ENCODE measurements at places on chromosomes 11 and 22. TPM values are rescaled to one million over a fixed set of nuclear protein-coding genes. Genes with fewer than 3 reads are reported as not detected.

The ACR gene
- 0.07 TPM for total RNA-seq

DNA sequence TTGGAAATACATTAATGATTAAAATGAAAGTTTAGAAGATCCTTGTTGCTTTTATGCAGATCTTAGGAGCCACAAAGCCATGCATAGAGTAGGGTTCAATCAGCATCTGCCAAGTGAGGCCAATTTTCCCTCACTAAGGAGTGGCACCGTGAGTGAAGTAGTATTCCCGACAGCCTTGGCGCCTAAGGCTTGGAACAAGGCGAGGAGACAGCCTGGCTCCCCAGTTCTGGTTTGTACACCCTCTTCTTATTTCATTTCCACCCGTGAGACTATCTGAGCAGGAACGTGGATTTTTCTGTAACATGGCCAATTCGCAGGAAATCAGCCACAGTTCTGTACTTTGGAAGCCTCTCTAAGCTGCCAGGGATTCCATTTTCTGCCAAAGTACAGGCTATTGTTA, 22.6 kb downstream of the FADS2 start:
- no peak overlapping the region for H3K4me3 ChIP-seq
- H3K36me3 ChIP-seq = peaks cover 49% of the 10 kb centered on the region
- H3K27me3 ChIP-seq = no peaks in the 10 kb centered on the region
- no peak overlapping the region for H3K27ac ChIP-seq
- DNase-seq = no peak

GRCh38 chr11:117843666-117844484, 19.3 kb upstream of the FXYD2 start:
- H3K4me3 ChIP-seq = no peak overlapping the region
- H3K36me3 ChIP-seq = peaks cover 9% of the 10 kb centered on the region
- peak; percentile 77 for DNase-seq
- H3K27ac ChIP-seq = no peak overlapping the region
- H3K4me1 ChIP-seq = no peaks in the 10 kb centered on the region

DNA sequence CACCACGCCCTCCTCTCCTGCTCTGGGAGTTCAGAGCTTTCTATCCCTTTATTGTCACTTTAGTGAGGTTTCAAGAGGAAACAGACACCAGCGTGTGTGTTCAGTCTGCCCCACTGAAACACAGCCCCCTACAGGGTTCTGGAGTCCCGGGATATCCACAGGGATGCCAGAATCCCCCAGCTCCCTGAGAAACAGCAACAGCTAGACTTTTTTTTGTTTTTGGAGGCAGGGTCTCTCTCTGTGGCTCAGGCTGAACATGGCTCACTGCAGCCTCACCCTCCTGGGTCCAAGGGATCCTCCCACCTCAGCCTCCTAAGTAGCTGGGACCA, 10.4 kb downstream of the SULT4A1 start:
- no peaks in the 10 kb centered on the region for H3K4me1 ChIP-seq
- H3K27ac ChIP-seq = no peak overlapping the region
- H3K27me3 ChIP-seq = no peaks in the 10 kb centered on the region
- H3K4me3 ChIP-seq = no peak overlapping the region
- no peaks in the 10 kb centered on the region for H3K36me3 ChIP-seq

DNA sequence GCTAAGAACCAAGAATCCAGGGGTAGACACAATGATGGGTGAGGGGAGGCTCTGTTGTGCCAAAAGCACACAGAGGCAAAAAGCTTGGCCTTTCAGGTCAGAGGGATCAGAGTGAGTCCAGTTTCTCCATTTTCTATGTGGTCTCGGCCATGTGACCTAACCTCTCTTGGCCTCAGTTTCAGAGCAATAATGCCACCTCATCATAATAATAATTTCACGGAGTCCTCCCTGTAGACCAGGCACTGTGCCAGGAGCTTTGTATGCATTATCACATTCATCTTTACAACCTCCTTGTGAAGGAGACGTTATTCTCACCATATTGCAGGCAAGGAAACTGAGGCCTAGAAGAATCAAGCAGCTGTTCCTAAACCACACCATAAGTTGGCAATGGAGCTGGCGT, 120.2 kb downstream of the WT1 start:
- no peak overlapping the region for H3K27ac ChIP-seq
- H3K36me3 ChIP-seq = no peaks in the 10 kb centered on the region
- H3K27me3 ChIP-seq = peaks cover 5% of the 10 kb centered on the region
- no peaks in the 10 kb centered on the region for H3K4me1 ChIP-seq
- no peak overlapping the region for H3K4me3 ChIP-seq
- no peak for DNase-seq

GRCh38 chr11:112784323-112785073, 176.7 kb upstream of the NCAM1 start:
- DNase-seq = peak; percentile 83
- H3K4me3 ChIP-seq = no peak overlapping the region
- H3K4me1 ChIP-seq = peaks cover 24% of the 10 kb centered on the region
- H3K27ac ChIP-seq = peak overlapping the region; percentile 28

- DNase-seq = no peak
- H3K36me3 ChIP-seq = peaks cover 12% of the 10 kb centered on the region
- H3K4me3 ChIP-seq = no peak overlapping the region
- H3K27ac ChIP-seq = no peak overlapping the region
- peaks cover 28% of the 10 kb centered on the region for H3K4me1 ChIP-seq
- H3K27me3 ChIP-seq = no peaks in the 10 kb centered on the region
Observed at GRCh38 chr11:65292890-65293289, 21.8 kb upstream of the CDC42EP2 start.

- peak; percentile 83 for DNase-seq
- H3K36me3 ChIP-seq = peaks cover 46% of the 10 kb centered on the region
- no peaks in the 10 kb centered on the region for H3K27me3 ChIP-seq
Observed at GRCh38 chr11:45872651-45873356, 12.6 kb upstream of the MAPK8IP1 start.

Measured in cardiac muscle cell (in vitro differentiated cells and primary cell).